AG20443 (cell line): ENCODE measurements at places on chromosomes 3 and 15.
A peak's percentile ranks its signal among the peaks of the same experiment; 100 is the strongest.

DNA sequence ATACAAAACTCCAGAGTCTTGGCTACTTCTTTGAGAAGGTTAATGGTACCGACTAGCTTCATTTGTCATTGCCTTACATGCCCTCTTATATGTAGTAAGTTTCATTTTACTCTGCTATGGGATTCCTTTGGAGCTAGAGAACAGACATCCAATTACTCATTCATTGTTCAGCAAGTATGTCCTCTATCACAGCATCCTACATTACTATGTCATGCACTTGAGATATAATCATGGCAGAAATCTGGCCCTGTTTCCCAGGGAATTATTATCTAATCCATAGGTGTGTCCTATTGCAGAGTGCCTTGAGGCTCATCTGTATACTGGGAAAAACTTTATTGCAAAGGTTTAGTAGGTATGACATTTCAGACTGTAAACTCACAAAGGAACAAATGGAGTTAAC is 333.1 kb upstream of the NECTIN3 start:
- DNase-seq = peak; percentile 16

GRCh38 chr3:125125821-125126245 is 70.0 kb upstream of the HEG1 start:
- DNase-seq = peak; percentile 78

- no peak for DNase-seq
Observed at GRCh38 chr3:37934631-37935289, 55.8 kb upstream of the VILL start.

DNA sequence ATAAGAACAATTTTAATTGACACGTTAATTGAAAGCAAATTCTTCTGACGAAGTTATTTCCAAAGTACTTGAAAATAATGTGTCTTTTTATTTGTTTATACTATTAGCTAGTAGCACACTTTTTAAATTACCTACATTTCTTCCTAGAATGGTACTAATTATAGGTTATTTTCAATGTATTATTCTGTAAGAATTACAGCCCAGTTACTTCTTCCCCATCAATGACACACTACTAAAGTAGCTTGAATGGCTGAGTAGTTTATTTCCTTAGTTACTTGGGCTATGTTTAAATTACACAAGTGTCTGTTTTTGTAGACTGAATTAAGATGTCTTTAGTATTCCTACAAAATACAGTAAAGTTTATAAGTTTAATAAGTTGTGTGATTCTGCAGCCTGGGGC is 217.6 kb upstream of the IL12A start:
- no peak for DNase-seq

- DNase-seq = no peak
Observed at GRCh38 chr3:151483961-151484520, 23.2 kb upstream of the IGSF10 start.

DNA sequence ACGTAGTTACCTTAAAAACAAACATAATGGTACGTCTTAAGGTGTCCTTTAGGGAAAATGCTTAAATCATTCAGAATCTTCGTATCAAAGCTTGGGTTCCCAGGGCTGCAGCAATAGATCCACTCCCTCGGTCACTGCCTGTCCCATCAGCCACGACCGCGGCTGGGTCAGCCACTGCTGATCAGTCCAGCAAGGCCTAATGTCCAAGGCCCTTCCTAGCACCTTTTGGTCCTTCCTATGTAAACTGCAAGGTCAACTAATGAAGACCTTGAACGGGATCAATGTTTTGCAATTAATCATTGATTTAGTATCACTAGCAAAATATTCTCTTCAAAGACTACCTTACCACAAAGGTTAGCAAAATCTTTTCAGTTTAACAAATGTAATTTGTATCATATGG is 122.2 kb upstream of the IGF1R start:
- DNase-seq = no peak

- DNase-seq = no peak
Observed at GRCh38 chr15:101198031-101198575, 53.7 kb downstream of the CHSY1 start.

DNA sequence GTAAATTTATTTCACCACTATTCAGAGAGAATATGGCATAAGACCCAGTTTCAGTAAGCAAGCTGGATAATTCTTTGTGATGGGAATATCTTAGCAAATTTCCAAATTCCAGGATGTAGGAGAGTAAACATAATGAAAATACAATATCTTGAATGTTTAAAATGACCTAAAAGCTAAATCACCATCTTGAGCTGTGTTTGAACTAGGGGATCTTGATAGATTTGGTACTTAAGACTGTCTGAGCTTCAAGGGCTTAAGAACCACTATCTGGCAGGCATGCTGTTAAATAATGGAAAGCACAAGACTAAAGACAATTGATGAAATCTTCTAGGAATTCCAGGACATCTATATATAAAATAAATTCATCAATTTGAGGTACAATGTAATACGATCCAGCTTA is 217.7 kb downstream of the ATP8B4 start:
- DNase-seq = no peak

DNA sequence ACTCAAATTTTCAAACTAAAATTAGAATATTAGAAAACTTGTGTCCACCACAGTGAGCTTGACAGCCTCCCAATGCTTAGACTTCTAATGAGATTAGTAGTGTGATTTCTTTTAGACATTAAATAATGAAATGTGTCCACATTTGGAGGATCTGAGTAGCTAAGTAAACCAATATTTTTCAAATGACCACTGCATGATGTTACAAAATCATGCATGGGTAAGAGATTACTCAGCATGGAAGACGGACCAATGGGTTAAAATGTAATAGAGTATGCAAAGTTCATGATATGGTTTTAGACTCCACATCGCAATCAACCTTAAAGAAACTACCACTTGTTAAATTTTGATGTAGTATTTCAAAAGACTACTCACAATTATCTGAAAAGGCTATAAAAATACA is 130.6 kb downstream of the IMPG2 start:
- DNase-seq = no peak

GRCh38 chr15:29044503-29044901 is 158.7 kb downstream of the APBA2 start:
- no peak for DNase-seq

DNA sequence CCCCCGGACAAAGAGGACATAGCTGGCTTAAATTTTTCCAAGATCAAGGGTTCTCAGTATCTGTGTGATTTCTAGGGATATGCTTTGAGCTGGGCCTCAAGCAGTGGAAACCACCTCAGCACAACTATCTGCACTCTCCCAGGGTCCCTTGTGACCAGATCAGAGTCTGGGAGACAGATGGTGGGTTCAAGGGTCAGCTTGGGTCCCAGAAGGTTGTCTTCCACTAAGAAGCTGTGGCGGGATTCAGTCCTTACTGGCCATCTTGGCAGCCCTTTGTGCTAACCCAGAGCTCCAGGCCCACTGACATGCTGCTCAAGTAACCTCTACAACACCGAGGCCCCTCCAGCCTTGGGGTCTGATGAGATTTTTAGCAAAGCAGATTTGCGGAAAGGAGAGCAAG is 2.7 kb downstream of the INSYN1 start:
- DNase-seq = no peak

DNA sequence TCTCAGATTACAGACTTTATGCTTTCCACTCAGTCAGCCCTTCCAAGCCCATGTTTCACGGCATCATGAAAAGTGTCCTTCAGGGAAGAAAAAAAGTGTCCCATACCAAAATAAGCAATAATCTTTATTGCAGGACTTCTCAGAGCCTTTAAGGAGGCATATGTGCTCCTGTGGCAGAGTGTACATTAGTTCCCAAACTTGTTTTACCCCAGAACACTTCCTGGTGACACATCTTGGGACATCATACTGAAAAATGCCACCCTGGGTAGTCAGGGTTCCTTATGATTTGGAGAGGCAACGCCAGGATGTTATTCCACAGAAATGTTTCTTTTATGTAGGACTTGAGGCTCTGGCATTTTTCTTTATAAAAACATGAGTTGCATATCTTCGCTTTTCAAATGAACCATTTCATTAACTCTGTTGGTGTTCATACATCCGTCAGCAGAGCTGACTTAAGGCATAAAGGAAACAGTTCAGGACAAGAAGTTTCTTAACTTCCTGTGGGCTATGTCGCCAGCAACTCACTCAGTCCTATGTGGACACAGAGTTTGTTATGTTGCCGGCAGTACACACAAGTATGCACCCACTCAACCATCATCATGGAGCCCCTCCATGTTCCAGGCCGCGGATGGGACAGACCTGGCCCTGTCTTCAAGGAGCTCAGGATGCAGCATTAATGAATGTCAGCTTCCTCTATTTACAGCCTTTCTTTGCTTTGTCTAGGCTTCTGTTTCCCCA is 63.8 kb downstream of the CASR start:
- DNase-seq = no peak

GRCh38 chr15:71632576-71633195 is 177.7 kb upstream of the NR2E3 start:
- DNase-seq = no peak

DNA sequence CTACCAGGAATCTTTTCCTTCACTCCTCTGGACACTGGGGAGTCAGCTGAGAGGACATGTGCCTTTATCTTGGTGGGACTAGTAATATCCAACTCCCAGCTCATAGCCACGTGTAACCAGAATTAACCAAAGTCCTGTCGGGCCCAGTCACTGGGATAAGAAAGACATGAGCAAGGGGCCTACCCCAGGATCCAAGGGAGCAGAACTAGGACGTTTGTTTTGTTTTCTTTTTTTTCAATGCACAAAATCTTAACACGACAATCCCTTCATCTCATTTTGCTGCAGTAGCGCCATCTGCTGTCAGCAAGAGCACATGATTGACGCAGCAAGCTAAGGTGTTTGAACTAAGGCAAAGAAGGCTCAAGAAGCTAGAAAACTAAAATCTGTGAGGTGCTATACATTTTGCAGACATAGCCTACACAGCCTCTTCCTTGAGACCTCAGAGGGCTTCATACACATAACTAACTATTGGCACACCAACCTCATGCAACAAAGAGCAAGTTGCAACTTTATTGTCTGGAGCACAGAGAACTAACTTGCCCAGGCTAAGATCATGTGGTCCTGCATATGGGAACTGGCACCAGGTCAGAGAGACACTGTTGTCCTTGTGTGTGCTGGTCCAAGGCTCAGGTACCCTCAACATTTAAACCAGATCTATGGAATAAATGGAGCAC is 43.6 kb downstream of the RLBP1 start:
- peak; percentile 77 for DNase-seq

GRCh38 chr3:107206141-107206540 is 171.1 kb upstream of the CCDC54 start:
- peak; percentile 46 for DNase-seq

DNA sequence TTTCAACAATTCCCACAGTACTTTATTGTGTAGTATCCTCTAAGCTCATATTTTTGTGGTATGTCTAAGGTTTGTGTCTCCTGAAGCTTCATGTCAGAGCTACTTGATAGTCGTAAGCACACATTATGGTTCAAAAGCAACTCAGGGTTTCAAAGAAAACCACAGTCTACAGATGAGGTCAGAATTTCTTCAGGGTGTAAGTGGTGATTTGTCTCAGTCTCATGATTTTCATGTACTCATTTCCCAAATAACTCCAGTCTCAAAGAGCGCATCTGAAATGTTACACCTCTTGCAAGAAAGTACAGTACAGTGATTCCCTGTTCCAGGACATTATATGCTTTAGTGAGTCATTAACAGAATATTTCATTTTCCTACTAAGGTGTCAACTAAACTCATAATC is 47.5 kb upstream of the SSR3 start:
- no peak for DNase-seq

GRCh38 chr15:52617026-52617425 is 48.2 kb upstream of the ARPP19 start:
- DNase-seq = no peak

- no peak for DNase-seq
Observed at GRCh38 chr15:55969582-55969981, 23.8 kb downstream of the NEDD4 start.
